Stimulated activated CD4-positive, alpha-beta T cell treated with anti-CD3 and anti-CD28 coated beads, Interleukin-4, amount 100 ng/mL, for 1 hour (primary cell): ENCODE measurements at places on chromosomes 7 and 10.

GRCh38 chr7:130286881-130287280 is 6.1 kb upstream of the CPA4 start:
- no peak for DNase-seq

DNA sequence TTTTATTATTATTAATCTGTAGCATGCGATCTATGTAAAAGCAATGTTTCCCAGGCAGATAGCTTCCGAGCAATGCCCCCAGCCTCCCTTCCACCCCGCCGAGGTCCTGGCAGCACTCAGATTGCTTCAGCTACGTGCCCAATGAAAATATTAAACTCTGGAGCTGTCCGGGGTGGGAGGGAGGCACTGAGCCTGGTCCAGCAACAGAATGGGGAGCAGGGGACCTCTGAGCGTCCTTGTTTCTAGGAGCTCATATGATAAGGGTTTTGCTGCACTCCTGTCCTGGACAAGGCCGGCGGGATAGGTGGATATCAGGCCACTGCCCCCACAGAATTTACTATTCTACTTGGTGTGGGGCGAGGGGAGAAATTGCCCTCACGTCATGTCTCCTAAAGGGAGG is 44.5 kb upstream of the CDK1 start:
- no peak for DNase-seq

GRCh38 chr7:119392-120163 is 72.8 kb upstream of the FAM20C start:
- no peak for DNase-seq

GRCh38 chr10:115992236-115992986 is 280.6 kb downstream of the GFRA1 start:
- no peak for DNase-seq

GRCh38 chr10:124242365-124242764 is 149.0 kb upstream of the CHST15 start:
- no peak for DNase-seq

GRCh38 chr10:89523274-89523673 is 12.1 kb downstream of the SLC16A12 start:
- DNase-seq = no peak

DNA sequence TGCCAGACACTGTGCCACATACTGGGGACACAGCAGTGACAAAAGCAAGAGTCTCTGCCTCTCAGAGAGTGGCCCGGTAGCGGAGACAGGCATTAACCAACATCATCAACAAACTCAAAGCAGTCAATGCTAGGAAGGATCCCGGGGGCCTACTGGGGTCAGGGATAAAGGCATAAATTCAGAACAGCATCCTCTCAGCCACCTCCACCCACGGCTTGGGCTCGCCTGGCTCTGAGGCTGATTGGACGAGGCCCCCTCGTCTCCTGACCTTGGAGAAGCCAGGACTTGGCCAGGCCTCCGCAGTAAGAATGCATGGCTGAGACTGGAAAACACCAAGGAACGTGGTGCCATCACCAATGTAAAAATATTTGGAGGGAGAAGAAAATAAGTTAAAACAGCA is 102.1 kb downstream of the ARHGAP22 start:
- no peak for DNase-seq

GRCh38 chr10:100020886-100021253 is 11.1 kb upstream of the DNMBP start:
- no peak for DNase-seq

DNA sequence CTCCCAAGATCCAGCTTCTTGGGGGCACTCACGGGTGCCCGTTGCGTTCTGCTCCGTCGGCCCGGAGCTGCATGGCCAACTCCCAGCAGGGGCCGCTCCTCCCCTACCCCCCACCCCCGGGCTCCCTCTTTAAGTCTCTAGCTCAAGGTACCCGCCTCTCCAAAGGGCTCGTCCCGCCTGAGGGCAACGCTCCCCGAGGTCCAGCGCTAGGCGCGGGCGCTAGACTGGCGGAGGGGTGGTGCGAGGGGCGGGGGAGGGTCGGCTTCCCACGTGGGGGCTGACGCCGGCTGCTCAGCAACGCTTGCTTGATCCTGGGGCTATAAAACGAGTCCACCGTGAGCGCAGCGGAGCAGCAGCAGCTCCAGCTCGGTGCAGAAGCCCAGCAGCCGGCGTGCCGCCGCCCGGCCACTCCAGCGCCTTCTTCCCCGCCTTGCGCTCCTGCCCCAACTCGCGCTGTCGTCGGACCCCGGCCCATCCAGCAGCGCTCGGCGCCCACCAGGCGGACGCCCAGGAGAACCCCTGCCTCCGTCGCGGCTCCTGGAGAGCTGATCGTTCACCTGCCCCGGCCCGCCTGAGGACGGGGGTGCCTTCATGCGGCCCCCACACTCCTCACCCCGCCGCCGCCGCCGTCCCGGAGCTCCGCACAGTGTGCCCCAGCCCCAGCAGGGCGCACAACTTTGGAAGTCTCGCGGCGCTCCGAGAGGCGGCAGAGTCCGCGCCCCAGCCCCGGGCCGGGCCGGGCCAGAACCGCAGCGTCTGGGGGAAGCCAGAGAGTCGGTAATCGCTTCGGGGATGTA is at the start of gene ADRA2A:
Gene ADRA2A, plus strand, starts transcription at position 348 of the 797 bp plus-strand sequence. CDS start 968 bp downstream, outside the sequence.
- DNase-seq = peak; percentile 26

DNA sequence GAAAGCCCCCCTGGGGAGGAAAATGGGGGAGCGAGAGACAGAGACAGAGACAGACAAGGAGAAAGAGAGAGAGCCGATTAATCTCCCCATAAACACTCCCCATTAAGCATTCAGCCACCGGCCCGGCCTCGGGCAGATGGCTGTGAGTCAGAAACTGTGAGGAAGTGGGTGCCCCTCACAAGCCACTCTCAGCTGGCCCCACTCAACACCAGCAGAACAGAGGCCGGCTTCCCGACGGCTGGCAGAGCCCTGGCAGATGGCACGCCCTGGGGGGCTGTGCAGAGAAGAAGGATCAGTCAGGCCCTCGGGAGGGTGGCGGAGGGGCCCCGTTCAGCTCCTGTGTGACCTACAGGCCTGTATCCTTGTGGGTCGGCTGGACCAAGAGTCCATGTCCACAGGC is 41.2 kb downstream of the CAMK2B start:
- no peak for DNase-seq

DNA sequence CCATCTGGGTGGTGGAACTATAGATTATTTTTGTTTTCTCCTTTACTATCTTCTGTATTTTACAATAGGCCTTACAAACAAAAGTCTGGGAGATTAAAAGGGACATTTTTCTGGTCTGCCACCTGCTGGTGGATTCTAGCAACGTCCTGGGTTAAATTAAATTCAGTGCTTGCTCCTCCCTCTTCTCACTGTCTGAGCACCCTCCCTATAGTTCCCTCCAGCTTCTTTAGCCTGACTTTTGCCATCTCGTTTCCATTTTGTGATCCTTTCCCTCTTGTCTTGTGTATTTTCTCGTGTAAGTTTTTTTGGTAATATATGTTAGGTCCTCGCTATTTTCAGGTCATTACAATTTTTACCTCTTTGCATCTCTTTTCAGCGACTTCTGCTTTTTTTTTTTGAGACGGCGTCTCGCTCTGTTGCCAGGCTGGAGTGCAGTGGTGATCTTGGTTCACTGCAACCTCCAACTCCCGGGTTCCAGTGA is 16.1 kb downstream of the ANKRD16 start:
- DNase-seq = peak; percentile 59

DNA sequence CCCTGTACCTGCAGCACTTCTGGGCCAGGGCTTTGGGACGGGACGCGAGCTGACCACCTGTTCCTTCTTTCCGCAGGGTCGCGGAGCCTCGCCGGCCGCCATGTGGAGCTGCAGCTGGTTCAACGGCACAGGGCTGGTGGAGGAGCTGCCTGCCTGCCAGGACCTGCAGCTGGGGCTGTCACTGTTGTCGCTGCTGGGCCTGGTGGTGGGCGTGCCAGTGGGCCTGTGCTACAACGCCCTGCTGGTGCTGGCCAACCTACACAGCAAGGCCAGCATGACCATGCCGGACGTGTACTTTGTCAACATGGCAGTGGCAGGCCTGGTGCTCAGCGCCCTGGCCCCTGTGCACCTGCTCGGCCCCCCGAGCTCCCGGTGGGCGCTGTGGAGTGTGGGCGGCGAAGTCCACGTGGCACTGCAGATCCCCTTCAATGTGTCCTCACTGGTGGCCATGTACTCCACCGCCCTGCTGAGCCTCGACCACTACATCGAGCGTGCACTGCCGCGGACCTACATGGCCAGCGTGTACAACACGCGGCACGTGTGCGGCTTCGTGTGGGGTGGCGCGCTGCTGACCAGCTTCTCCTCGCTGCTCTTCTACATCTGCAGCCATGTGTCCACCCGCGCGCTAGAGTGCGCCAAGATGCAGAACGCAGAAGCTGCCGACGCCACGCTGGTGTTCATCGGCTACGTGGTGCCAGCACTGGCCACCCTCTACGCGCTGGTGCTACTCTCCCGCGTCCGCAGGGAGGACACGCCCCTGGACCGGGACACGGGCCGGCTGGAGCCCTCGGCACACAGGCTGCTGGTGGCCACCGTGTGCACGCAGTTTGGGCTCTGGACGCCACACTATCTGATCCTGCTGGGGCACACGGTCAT is 13.3 kb downstream of the GPR146 start:
- DNase-seq = no peak

DNA sequence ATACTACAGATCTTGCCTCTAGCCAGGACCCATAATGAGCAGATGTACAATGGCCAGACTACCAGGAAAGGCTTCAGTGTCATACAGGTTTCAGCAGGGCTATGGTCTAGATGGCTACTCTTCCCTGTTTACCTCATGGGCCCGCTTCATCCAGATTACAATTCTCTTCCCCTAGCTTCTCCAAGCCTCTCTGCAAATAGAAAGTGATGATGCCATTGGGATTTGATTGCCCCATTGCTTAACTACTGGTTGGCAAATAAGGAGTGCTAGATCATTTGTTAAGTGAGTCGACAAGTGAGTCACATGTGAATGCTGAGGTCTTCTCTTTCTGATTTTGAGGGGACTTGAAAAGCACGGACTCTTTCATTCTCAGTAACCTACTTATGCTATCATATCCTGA is 361.5 kb upstream of the LRRTM3 start:
- no peak for DNase-seq

DNA sequence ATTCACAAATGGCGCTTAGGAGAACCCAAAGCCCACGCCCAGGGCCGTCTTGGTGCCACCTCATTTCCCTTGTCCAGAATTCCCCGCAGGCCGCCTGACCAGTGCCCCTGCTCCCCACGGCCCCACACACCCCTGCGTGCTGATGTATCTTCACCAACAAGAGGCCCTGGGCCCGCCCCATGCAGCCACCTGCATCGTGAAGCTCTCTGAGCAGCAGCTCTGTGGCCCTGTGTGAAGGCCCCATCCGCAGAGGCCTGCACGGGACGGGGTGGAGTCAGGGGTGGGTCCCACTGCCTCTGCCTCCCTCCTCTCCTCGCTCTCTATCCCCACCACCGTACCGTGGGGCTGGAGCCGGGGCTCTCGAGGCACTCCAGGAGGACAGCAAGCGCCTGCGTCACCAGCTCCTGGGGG is 14.7 kb downstream of the BRAT1 start:
- DNase-seq = no peak

DNA sequence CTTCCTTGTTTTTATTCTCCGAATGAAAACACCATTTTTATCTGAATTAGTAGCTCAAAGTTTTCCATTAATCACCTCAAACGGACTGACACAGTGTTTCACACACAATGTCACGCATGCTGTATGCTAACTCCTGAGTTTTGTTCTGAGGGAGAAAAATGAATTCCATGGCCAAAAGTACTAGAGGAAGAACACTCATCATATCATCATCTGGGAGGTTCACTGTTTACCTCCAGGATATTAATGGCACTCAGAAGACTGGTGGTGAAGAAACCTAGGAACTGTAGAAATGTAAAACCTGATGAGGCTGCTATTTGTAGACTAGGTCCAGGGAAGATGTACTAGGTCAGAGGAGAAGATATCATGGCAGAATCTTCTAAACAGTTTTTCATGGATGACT is 395.6 kb upstream of the ETV1 start:
- no peak for DNase-seq

DNA sequence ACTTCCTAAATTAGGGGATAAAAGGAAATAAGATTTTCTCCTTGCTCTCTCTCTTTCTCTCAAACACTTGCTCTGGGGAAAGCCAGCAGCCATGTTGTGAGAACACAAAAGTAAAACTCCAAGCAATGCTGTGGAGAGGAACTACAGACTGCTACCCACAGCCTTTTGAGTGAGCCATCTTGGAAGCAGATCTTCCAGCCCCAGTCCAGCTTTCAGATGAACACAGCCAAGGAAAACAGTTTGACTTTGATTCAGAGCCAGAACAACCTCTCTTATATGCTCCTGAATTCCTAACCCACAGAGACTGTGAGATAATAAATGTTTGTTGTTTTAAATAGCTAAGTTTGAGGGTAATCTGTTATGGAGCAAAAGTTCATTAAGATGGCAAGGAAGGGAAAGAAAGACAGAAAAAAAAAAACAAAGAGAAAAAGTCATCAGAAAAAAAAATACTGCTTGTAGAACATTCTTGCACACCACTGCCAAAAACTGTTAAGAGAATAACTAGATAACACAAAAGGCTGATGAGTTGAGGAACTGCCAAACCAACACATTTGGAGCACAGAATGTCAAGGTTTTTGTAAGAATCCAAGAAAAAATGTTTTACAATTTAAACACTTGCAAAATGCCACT is 20.9 kb upstream of the PRKAR2B start:
- DNase-seq = no peak

DNA sequence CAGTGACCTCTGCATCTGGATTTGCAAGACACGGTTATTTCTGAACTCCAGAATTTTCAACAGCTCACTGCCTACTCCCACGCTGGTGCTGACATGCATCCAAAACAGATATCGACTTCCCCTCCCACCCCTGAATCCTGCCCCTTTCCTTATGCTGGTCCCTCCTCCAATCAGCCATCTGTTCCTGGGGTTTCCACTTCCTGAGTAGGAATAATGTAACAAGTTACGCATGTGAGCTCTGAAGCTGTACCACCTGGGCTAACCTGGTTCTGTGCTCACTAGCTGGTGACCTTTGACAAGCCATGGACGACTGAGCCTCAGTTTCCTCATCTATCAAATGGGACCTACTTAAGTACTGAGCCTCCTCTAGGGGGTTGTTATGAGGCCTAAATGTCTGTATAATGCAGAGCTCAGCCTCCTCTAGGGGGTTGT is 1.7 kb upstream of the NCAPG2 start:
- DNase-seq = no peak

DNA sequence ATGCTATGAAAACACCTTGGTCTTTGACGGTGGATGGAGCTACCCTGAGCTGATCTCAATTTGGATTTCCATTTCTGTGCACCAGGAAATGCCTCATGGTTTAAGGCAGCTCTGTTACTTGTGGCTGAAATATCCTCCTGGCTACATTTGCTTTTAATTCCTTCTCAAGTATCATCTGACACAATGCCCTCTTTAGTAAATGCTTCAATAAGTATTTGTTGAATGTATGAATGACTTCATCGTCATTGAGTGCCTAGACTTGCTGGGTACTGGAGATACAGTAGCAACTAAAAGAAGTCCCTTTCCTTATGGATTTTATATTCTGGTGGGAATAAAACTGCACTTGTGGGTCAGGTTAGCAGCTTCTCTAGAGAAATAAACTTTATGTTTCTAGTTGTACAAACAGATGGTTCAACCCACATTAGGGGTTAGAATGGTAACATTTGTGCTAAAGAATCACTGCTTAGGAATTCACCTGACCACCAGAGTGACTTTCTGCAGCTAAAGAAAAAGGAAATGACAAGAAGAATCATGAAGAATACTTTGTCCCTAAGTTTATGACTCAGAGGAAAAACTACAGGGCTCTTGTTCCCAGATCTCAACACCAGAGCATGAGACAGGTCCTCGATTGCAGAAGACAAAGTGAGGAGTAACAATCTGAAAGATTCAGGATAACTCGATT is 21.8 kb upstream of the SMNDC1 start:
- DNase-seq = no peak
